ENCODE measurements at places on chromosomes 7 and 10. TPM values are rescaled to one million over a fixed set of nuclear protein-coding genes. Genes with fewer than 3 reads are reported as not detected.

The TMEM184A gene
- not detected for total RNA-seq

The MUC3A gene
- not detected for total RNA-seq

The PARD3 gene
- total RNA-seq = 56.2 TPM

The MMD2 gene
- total RNA-seq = not detected

The CALHM3 gene
- not detected for total RNA-seq

The ZNF107 gene
- 7.0 TPM for total RNA-seq

The IQUB gene
- total RNA-seq = 0.43 TPM

The TMEM270 gene
- total RNA-seq = not detected

The TPST1 gene
- total RNA-seq = 21.8 TPM

The PTF1A gene
- total RNA-seq = not detected

The HOXA10 gene
- total RNA-seq = 5.8 TPM

The IFIT2 gene
- 2.4 TPM for total RNA-seq

The LIPN gene
- not detected for total RNA-seq

The VGF gene
- total RNA-seq = 0.07 TPM

The LRRC4 gene
- 1.3 TPM for total RNA-seq

The TFR2 gene
- 0.43 TPM for total RNA-seq

The DNAJB9 gene
- total RNA-seq = 17.0 TPM

The VAX1 gene
- total RNA-seq = not detected

The SLC12A9 gene
- total RNA-seq = 17.4 TPM

The ARHGAP12 gene
- total RNA-seq = 36.7 TPM

The RTKN2 gene
- total RNA-seq = 0.80 TPM

The TLL2 gene
- 0.07 TPM for total RNA-seq

The INHBA gene
- 19.5 TPM for total RNA-seq

The GIMAP7 gene
- total RNA-seq = 30.9 TPM

The RADIL gene
- total RNA-seq = 0.80 TPM
